Amniotic epithelial cell (primary cell): ENCODE measurements at places on chromosomes 7 and 10.

DNA sequence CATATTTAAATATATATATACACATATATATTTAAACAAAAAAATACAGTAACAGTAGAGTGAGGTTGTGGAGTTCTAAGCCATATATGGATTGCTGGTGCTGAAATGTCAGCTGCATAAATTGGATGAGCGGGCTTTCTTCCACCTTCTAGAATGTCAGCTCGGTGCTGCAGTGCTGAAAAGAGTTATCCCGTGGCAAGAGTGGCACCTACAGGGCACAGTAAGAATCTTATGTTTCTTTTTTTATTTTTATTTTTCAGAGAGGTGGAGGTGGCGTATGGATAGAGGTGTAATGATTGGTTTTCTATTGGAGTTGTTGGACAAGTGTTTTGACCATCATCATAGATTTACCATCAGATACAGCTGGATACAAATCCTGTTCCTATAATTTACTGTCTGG, 86.2 kb upstream of the DYNC1I1 start:
- peak; percentile 69 for DNase-seq

GRCh38 chr10:129477051-129477450, 10.0 kb downstream of the MGMT start:
- DNase-seq = no peak

DNA sequence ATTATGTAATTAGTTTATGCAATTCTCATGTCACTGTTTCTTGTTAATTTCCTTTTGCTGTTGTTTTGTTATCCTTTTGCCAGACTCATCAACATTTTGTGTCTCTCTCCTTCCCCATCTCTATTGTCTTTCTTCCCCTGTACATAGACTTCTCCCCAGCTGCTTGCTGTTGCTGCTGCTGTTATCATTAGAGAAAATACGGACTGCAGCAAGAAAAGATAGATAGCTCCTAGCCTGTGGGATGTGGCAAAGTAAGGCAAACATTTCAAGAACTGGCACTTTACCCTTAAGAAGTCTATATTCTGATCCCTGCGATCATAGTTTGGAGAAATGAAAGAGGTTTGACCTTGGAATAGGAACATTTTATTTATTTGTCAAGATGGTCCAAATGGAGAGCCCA, 162.2 kb downstream of the AOAH start:
- no peak for DNase-seq

- no peak for DNase-seq
Measured at GRCh38 chr10:80737209-80737608, 199.5 kb downstream of the SH2D4B start.

- peak; percentile 51 for DNase-seq
Measured at GRCh38 chr7:42236266-42236975, 588 bp downstream of the GLI3 start.

GRCh38 chr7:76310102-76310957, 7.9 kb downstream of the HSPB1 start:
- DNase-seq = no peak

- peak; percentile 12 for DNase-seq
Measured at GRCh38 chr7:11026452-11027359, 53.0 kb downstream of the PHF14 start.

- no peak for DNase-seq
Measured at GRCh38 chr10:101087965-101088364, 26.2 kb downstream of the KAZALD1 start.

DNA sequence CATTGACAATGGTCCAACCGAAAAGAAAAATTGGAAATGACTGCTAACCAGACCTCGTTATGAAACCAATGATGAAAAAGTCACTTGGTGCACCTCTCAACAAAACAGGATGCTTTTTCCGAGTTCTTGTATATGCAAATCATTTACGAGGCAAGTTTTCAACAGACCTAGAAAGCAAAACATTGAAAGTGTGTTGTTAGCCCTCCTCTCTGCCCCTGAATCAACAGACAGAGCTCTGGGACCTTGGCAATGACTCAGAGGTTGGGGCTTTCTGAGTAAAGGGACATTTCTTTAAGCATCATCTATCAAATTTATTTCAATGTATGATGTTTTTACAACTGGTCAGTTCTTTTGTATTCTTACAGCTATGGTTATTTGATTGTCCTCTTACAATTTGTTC, 16.3 kb upstream of the DKK1 start:
- no peak for DNase-seq

DNA sequence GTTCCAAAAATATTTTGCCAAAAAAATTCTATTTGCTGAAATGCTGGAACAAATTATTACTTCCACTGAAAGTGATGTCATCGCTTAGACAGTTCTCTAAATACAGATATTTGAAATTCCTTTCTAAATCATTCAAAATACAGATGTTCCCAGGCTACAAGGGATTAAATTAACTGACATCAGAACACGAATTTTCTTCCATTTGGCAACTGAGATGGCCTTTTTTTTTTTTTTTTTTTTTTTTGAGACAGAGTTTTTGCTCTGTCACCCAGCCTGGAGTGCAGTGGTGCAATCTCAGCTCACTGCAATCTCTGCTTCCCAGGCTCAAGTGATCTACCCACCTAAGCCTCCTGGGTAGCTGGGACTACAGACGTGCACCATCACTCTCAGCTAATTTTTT, 57.0 kb downstream of the P4HA1 start:
- DNase-seq = peak; percentile 80

DNA sequence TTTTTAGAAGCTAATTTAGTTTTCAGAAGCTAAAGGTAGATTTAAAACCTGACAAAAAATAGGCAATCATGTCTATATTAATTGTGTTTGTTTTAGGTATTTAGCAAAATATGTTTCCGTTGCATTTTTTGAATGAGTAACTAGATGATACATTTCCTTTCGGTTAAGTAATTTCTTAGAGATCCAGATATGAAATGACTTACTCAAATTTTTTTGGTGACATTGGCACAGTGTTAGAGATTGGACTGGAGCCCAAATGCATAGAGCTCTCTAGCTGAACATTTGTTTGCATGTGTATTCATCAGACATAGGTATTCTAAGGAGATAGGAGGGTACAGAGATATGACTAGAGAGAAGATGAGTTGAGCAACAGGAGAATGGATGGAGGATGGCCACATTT, 1.9 kb downstream of the BUB3 start:
- peak; percentile 31 for DNase-seq

DNA sequence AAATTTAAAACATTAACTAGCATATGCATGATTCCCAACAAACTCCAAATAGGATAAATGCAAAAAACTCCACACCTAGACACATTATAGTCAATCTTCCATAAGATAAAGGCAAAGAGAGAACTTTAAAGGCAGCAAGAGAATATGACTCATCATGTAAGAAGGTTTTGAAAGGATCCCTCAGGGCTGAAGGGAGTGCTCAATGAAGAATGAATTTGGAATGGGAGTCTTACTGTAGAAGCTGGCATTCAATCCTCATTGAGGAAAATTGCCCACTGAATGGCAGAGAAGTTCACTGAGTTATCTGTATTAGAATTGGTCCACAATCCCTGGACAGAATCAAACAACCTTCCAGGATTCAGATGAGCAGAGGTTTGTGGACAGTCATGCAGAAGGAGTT, 26.1 kb upstream of the ZNF365 start:
- no peak for DNase-seq

DNA sequence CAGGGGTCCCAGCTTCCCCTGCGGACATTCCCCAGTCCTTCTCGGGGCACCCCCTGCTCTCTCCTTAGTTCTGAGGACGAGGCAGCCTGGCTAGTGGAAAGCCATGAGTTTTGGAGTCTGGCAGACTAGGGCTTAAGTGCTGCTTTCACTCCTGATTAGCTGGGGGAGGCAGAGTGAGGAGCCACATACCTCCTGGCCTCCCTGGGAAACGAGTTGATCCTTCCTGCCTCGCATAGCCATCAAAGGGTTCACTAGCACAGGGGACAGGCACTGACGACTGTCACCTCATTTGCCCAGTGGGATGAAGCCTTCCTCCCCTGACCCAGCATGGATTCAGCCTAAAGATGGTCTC, 402.5 kb downstream of the RPS24 start:
- no peak for DNase-seq

DNA sequence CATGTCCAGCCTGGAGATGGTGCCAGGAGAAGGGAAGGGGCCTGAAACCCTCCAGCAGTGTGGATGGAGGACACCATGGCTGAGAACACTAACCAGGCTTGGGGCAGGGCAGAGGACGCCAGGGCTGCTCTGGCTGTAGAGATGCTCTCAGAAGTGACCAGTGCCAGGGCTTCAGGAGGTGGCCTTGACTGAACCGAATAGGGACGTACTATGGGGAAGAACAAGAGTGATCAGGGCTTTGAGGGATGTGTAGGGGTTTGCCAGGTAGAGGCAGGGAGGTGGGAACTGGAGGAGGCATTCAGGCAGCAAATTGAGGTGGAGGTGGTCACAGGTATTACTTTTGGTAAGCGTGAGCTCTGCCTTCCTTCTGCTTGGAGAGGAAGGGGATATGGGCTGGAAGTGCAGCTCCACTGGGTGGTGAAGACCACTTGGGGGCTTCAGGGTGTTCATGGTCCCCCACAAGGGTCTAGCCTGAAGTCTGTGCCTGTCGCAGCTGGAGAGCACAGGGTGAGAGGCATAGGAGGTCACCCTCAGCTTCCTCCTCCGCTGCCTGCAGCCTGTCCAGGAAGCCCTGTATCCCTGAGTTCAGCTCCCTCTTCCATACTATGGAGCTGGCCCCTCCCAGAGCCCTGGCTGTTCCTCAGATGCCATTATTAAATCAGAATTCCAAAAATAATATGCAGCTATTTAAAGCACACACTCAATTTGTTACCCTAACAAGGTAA, 27.8 kb downstream of the ADCY1 start:
- DNase-seq = no peak

DNA sequence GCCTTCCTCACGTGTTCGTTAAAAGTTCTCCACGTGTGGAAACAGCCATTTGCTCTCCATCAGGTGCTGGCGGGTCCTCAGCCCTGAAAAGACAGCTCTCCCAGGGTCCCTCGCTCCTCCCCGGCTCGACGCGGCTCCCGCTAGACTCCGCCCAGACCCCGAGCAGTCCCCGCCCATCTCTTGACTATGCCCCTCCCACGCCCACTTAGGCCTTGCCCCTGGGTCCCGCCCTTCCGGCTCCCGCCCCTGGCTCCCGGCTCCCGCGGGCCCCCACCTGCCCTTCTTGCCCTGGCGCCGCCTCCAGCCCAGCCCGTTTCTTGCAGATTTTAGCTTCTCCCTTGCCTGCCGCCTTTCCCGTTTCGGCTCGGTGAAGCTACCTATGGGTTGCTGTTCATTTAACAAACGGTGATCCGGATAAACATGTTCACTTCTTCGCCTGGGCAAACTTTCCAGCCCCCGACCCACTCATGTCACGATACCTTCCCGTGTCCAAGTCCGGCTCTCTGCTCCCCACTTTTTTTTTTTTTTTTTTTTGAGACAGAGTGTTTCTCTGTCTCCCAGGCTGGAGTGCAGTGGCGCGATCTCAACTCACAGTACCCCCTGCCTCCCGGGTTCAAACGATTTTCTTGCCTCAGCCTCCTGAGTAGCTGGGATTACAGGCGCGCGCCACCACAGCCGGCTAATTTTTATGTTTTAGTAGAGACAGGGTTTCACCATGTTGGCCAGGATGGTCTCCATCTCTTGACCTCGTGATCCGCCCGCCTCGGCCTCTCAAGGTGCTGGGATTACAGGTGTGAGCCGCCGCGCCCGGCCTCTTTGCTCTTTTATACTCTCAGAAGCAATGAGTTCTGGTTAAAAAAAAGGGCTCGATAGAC, 830 bp upstream of the ZNF438 start:
- DNase-seq = peak; percentile 95

- peak; percentile 88 for DNase-seq
Measured at GRCh38 chr10:34638406-34639054, 176.6 kb downstream of the PARD3 start.

DNA sequence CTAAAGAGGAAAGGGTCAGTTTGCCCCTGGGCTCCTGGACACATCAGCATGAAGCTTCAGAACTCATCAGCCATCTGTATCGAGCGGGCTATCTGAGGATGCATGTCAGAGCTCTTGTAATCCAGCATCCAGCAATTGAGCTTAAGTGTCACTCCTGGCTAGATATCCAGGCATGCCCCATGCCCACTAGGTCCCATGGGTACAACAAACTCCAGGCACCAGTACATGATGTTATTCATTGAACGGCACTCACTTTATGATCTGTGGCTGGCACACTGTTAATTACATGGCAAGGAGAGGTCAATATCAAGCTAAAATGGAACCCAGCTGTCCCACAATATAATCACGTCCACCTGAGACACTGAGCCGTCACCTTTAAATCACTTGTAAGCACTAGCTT, 274.2 kb downstream of the ELMO1 start:
- no peak for DNase-seq

DNA sequence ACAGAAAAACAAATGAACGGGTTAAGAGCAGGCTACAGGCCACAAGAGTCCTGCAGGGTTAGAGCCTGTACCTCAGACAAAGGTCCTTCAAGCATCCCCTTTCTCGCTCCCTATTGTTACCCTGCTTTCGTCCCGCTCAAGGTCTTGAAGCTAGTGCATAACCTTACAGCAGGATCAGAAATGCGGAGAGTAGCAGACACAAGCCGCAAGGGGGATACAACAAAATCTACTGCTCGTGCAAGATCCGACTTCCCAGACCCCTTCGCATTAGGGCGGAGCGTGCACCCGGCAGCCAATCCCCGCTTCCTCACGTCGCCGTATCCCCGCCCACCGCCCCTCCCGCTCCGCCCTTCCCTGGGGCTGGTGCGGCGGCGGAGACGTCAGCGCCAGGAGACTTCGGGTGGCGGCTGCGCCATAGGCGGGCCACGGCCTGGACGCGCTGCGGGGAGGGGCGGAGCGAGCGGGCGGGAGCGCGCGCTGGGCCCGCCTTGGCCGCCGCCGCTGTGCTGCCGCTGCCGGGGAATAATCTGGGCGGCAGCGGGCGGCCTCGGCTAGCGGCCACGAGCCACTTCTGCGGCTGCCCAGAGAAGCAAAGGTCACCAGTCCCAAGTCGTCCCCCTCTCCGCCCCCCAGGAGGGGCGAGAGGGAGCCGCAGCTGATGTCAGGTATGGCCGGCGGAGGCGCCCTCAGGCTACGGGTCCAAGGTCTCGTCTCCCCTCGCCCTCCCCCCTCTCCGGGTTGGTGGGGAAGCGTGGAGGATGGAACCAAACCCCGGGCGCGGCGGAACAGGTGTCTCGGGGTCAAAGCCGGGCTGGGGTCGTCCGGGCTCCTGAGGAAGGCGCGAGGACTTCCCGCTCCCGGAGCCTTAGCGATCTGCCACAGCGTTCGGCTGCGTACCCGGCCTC, at the start of gene C1GALT1:
C1GALT1 (plus strand) TSS at position 389 of the 905 bp plus-strand sequence. CDS start 51,776 bp downstream, outside the sequence.
- peak; percentile 96 for DNase-seq

- peak; percentile 86 for DNase-seq
Measured at GRCh38 chr7:18978108-18978495, 139.3 kb downstream of the TWIST1 start.

DNA sequence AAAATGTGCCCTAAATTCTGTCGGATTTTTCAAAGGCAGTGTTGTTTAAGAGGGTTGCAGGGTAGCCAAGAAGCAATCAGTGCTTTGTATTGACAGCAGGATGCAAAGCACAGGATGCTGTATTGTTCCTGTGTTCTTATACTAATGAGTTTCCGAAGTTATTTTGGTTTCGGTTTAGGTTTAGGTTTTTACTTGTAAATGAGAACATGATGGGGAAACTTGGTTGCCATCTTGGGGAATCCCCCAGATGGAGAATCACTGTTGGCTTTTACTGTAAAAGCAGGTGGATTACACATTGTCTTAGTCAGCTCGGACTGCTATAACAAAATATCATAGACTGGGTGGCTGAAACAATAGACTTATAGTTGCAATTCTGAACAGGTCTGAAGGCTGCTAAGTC, 72.1 kb downstream of the INHBA start:
- DNase-seq = no peak
